ENCODE measurements at places on chromosomes 4 and X.

DNA sequence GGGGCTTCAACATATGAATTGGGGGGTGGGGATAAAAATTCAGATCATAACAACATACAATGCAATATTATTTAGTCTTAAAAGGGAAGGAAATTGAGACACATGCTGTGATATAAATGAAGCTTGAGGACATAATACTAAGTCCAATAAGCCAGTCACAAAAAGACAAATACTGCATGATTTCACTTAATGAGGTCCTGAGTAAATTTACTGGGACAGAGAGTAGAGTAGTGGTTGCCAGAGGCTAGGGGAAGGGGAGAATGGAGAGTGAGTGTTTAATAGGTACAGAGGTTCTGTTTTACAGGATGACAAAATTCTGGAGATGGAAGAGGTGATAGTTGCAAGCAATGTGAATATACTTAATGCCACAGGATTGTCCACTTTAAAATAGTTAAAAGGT lies 89.2 kb upstream of the RAPGEF2 start:
- DNase-seq, result no peak

DNA sequence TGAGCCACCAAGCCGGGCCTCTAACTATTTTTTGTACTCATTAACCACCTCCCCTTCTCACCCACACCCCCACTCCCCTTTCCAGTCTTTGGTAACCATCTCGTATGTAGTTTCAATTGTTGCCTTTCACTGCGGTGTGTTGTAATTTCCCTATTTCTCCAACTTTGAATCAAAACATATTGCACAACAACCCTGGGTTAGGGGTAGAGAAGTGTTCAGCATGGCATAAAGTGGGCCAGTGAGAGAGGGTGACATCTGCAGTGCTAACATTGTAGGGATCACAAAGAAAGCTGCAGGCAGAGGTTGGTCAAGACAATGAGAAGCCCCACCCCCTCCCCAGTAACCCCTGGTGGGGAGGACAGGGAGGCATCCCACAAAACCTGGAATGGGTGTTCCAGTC lies 92.7 kb downstream of the SPATA18 start:
- no peak for DNase-seq

DNA sequence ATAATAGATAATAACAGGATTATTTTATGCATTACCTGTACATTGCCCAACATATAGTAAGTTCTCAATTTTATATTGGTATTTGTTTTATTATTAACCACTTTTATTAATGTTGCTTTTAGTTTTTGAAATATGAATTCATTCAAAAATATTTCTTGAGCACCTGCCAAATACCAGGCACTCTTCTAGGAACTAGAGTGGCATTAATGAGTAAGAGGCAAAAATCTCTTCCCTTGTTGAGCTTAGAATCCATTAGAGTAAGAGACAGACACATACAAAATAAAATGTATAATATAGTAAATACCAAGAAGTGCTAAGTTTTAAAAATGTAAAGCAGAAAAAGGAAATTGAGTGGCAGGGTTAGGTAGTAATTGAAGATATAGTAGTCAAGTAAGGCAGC lies 45.8 kb downstream of the TET2 start:
- no peak for DNase-seq

GRCh38 chr4:31549256-31549655 lies 829.1 kb downstream of the PCDH7 start:
- no peak for DNase-seq

DNA sequence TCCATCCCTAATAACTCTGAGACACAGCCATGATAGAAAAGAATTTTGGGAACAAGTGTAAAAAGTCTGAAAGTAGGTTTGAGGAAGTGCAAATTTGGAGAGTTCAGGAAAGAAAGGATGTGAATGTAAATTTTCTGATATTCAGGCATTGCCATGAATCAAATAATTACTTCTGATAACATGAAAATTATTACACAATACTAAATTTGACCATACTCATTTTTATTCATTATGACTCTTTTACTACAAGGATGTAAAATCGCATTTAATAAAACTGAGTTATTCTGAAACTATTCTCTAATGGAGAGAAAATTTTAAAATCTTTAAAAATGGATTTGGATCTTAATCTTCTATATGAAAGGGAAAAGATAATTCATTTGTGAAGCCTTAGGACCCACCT lies 33.8 kb upstream of the NPY2R start:
- DNase-seq, result no peak

DNA sequence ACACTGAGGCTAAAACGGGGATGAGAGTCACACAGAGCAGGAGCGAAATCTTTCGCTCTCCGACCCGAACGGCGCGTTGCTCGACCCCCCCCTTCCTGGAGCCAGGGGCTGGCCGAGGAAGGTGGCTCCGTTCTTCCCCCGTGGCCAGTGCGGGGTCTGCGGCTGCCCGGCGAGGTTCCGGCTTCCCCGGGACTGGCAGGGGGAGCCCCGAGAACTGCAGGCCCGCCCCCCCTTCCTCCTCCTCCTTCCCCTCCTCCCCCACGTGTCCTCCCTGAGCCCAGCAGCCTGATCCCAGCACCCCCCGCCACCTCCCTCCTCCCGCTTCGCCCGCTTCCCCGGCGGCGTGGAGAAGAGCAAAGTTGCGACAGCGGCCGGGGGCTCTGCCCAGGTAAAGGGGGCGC lies 2.4 kb upstream of the BCORL1 start:
- no peak for DNase-seq

DNA sequence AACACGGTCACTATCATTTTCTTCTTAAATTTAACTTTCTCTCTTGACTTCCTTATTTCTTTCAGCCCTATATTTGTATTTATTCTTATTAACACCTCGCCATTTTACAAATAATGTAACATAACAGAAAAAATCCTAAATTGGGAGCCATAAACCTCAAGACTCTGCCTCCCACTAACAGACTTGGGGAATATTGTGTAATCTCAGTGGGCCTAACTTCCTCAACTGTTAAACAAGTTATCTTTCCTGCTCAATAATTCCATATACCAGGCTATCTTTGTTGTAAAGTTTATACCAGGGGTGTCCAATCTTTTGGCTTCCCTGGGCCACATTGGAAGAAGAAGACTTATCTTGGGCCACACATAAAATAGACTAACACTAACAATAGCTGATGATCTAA lies 26.2 kb downstream of the PRSS12 start:
- no peak for DNase-seq

- DNase-seq, result no peak
Measured at GRCh38 chrX:23911126-23911835, 3.5 kb downstream of the CXorf58 start.

DNA sequence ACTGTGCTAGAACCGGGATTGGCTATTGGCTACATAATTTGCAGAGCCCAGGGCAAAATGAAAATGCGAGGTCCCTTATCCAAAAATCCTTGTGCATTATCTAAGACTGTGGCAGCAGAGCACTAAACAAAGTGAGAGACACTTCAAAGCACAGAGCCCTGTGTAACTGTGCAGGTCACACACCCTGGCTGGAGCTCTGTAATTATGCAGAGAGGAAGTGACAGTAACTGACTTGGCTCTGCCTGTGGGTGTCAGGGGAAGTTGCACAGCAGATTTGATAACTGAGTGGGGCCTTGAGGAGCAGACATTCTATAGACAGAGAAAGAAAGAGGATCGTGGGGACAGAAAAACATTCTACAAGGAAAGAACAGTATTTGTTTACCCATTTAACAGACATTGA lies 173.5 kb upstream of the FMR1 start:
- no peak for DNase-seq

- no peak for DNase-seq
Measured at GRCh38 chr4:80115368-80116181, 42.5 kb upstream of the ANTXR2 start.

Data from stimulated activated CD8-positive, alpha-beta memory T cell treated with anti-CD3 and anti-CD28 coated beads, Interleukin-7, amount 100 ng/mL, for 48 hours (primary cell).